ENCODE measurements at places on chromosomes 16 and 17. TPM values are rescaled to one million over a fixed set of nuclear protein-coding genes. Genes with fewer than 3 reads are reported as not detected.
A peak's percentile ranks its signal among the peaks of the same experiment; 100 is the strongest.

DNA sequence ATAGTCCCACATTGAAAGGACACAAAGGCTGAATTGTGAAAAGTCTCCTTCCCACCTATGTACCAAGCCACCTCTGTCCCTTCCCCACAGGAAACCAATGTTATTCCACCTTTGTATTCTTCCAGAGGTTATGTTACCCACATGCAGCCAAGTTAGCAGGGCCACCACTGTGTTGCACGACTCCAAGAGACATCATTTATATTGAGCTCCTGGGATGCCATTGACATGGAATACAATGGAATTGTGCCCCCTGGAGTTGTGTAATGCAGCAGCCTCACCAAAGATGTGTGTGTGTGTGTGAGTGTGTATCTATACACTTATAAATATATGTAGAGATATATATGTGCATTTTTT is 21.6 kb upstream of the MSI2 start:
- no peak for DNase-seq

- DNase-seq, result no peak
Measured at GRCh38 chr16:10098991-10099390, 83.2 kb downstream of the GRIN2A start.

- DNase-seq, result no peak
Measured at GRCh38 chr16:85959686-85960085, 60.7 kb downstream of the IRF8 start.

- DNase-seq, result no peak
Measured at GRCh38 chr16:24044467-24044866, 208.7 kb downstream of the PRKCB start.

DNA sequence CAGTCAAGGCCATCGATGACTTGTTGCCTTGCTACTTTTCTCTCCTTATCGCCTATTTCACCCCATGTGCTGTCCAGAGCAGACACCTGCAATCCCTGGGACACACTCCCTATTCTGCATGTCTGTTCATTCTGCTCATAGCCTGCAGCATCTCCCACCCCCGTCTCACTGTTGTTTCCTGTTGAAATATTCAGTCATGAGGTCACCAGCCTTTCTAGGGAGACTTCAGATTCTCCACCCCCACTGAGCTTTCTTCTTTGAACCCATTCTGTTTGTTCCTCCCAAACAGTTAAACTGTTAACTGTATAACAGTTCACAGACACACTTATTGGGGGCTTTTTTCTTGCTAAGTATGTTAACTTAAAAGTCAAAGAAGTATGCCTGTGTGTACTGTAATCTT is 94.4 kb downstream of the AATF start:
- no peak for DNase-seq

- DNase-seq, result no peak
Measured at GRCh38 chr17:49557312-49558024, 18.2 kb upstream of the NXPH3 start.

DNA sequence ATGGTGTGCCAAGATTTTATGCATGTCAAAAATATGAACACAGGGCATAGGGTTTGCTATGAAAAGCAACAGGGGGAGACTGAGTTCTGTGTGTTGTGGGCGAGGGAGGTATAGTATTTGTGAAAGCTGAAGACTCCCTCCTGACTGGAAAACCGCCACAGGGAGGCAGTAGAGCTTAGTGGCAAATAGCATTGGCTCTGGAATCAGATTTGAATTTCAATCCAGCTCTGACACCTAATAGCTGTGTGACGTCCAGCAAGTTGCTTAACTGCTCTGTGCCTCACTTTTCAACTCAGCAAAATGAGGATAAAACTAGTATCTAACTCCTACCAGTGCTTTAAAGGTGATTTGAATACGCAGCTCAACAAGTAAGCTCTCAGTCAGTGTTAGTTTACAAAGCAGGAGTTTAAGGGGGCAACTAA is 22.0 kb downstream of the KPNA2 start:
- no peak for DNase-seq

GRCh38 chr16:10870137-10870776 is 6.7 kb upstream of the CIITA start:
- peak; percentile 19 for DNase-seq

GRCh38 chr16:56163938-56164337 is 27.4 kb upstream of the GNAO1 start:
- no peak for DNase-seq

GAS2L2 gene
- total RNA-seq, result not detected

CALB2 gene
- 1.2 TPM for total RNA-seq

Data from posterior vena cava (tissue), 2 donors.